ENCODE measurements at places on chromosomes 5 and 9.

DNA sequence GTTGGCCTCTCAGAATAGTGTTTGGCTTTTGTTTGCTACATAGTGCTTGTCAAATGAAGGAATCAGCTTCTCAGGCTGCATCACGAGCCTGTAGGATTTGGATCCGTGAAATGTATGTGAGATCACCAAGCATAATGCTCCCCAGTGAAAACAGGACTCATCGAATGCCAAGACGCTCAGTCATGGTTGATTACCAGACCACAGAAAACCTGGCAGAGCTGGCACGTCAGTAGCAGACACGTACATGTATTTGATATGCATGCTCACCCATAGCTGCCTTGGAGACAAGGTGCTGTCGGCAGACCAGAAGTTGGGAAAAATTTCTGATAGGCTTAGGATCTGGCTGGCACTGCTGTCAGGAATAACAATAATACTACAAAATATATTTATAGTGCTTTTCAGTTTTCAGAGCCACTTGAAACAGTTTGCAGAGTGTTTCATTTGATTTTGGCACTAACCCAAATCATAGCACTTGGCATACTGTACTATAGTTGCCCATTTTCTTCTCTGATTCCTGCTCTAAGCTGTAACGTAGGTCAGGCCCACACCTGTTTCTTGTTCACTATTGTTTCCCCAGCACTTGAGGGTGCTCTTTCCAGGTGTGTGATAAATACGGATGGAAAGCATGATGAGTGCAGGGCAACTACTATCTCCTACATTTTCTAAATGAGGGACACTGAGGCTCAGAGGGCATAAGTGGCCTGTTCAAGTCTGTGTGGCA is 226.1 kb downstream of the NR3C1 start:
- no peak for DNase-seq

DNA sequence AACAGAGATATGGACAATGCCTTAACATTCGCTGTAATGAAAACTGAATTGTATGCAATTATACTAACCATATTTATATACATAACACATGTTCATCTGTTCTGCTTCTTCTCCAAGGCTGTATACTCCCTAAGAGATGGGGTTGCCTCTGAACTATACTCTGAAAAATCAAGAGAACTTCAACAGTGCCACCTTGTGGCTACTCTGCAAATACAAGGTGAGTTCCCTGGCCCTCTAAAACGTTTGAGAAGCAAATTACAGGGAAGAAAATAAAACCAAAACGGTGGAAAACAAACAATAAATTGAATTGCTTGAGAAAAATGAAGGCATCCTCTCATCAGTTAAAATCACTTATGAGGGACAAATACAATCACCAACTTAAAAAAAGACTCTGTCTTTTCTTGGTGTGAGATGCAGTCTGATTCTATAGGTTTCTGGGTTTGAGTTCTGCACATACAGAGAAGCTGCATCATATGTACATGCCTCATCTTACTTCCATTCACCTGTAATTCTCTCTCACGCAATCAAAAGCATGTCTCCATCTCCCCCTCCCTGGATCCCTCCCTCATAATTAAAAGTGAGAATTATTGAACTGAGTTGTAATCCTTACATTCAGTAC is 98.6 kb downstream of the FBXW11 start:
- no peak for DNase-seq

DNA sequence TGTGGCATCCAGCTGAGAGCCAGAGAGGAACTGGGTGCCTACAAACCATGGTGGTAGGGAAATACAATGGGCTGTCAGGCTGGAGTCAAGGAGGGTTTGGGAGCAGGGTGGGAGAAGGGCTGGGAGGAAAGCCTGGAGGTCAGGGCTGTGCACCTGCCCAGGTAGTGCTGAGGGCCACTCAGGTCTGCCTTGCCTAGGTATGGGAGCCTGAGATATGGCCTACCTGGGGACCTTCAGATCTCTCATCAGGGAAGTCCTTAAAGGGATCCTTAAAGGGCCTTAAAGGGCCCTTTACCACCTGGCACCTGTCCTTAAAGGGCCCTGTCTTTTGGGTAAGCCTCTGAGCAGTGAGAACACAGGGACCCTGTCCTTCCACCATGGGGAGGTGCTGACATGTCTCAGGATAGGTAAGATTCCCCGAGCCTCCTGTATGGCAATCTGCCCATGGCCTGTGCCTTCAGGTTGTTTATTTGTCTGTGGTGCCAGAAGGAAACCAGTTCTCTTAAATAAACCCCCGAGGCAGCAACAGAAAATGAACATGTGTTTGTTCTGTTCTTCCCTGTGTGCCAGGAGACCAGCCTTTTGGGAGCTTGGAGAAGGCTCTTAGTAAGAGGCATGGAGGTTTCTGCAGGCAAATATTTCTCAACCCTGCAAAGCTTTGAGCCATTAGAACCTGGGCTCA is 23.3 kb downstream of the SLC25A48 start:
- DNase-seq = no peak

DNA sequence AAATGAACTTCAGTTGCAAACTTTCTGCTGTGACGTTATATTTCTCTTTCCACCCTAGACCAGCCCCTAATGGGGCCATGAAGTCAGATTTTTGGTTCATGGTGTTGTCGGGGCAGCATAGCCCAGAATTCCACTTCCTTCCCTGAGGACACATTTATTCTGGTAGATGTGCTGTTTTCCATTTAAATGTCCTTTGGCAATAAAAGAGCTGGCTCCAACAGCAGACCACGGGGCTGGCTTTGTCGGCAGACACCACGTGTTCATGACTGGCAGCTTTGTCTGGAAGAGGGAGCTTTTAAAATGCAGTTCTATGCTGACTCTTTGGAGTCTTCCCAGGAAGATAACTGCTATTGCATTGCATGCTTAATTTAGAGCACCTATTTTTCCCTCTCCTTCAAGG is 17.6 kb upstream of the LCP2 start:
- DNase-seq = no peak

DNA sequence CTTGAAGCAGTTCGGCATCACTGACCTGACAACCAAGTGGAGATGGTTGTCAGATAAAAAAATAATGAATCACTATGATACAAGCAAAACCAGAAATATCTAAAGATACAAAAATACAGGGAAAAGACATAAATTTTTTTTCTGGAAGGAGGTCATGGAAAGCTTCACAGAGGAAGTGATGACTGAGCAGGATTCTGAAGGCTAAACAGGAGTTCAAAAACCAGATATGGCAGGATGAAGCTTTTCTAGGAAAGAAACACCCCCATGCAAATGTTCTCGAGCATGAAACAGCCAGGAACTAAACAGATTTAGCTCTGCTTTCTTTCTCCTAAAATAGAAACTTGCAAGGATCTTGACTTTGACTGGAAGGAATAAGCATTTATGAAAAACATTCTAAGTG is 60.7 kb upstream of the IFNE start:
- no peak for DNase-seq

- no peak for DNase-seq
Observed at GRCh38 chr9:89390578-89391116, 72.3 kb downstream of the SECISBP2 start.

GRCh38 chr5:175363300-175363699 is 80.7 kb downstream of the DRD1 start:
- no peak for DNase-seq

DNA sequence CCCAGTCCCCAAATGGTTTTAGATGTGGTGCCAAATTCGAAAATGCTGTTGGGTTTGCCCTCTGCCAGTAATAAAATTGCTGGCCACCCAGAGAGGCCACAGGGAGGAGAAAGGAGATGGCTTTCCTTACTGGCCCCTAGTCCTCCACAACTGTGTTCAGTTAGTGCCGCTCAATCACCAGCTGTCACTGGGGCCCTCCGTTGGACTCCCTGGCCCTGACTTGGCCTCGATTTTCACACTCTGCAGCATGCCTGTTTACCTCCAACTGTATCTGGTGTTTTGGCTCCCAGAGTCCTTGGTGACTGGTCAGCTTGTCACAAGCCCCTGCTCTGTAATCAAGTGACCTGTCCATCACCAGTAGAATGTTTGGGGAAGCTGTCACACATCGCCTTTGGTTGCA is 97.8 kb downstream of the PAPPA start:
- no peak for DNase-seq

- no peak for DNase-seq
Observed at GRCh38 chr5:128673000-128673399, 135.0 kb upstream of the FBN2 start.

GRCh38 chr5:31280210-31280609 is 86.7 kb downstream of the CDH6 start:
- no peak for DNase-seq

DNA sequence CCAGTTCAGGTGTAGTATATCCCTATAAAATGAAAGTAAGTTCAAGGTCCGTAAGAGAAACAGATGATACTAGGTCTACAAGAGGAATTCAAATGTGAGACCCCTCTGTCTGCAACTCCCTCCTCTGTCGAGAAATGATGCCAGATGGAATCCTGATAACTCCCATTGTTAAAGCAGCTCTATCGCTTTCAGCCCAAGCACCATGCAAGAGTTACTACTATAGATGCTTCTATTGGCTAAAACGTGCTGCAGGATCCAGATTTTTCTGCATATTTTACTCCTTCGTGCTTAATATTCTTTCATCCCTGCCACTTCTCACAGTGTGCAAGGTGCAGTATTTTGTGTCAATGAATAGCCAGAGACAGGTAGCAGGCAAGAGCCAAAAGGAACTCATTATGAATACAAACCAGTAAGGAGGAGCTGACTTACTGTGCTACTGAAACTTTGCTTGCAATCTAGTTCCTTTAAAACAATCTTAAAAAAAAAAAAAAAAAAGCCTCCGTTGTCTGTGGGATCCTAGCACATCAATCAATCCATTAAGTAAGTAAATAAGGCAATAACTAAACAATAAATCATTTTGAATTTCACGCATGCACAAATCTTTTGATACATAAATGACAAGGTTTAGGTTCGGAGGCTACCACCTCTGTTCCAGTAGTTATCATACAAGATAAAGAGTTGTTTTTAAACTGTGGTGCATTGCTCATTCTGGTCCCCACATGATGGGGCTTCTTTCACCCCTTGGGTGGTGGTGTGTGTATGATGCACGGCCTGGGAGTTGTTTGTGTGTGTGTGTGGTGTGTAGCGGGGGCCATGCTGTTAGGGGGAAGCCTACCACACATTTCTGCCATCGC is 151.1 kb upstream of the MPDZ start:
- no peak for DNase-seq

GRCh38 chr5:111626473-111627148 is 114.3 kb upstream of the STARD4 start:
- no peak for DNase-seq

GRCh38 chr9:135957431-135957830 is 3.7 kb downstream of the UBAC1 start:
- DNase-seq = no peak

GRCh38 chr9:117278020-117278419 is 136.8 kb downstream of the ASTN2 start:
- DNase-seq = no peak

DNA sequence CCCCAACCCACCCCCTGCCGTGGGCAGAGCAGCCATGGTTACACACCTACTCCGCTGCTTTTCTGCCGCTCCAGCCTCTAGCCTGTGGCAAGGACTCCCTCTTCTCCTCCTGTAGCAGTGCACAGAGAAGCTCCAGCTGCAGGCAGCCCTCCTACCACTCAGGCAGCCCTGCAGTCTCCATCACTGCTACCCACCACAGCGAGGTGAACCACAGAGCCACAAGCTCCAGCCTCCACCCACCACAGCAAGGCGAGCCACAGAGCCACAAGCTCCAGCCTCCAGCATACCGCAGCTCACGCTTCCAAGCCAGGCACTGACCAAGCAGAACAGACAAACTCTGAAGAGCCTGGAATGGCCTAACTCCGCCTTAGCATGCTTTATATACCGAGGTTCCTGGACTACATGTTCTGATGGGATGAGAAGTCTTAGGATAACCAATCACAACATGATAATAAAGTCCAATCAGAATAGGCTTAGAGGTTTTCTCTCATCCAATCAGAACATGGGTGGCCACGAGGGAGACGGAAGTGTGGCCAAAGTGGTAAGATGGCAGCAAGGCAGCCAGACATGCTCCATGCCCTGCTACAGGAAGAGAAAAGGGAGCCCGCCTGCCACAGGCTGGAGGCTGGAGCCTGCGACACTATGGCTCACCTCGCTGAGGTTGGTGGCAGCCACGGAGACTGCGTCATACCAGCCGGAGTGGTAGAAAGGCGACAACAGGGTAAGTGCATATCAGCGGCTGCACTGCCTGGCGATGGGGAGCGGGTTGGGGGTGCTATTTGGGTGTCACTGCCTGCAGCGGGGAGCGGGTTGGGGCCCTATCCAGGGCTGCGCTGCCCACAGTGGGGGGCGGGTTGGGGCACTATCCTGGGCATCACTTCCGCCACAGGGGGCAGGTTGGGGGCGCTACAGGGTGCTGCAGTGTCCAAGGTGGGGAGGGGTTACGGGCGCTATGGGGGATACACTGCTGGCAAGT is 75.8 kb upstream of the PCAT7 start:
- no peak for DNase-seq

GRCh38 chr9:96436063-96436455 is 13.9 kb upstream of the HABP4 start:
- no peak for DNase-seq

- no peak for DNase-seq
Observed at GRCh38 chr5:135543001-135543484, 7.3 kb upstream of the NEUROG1 start.

DNA sequence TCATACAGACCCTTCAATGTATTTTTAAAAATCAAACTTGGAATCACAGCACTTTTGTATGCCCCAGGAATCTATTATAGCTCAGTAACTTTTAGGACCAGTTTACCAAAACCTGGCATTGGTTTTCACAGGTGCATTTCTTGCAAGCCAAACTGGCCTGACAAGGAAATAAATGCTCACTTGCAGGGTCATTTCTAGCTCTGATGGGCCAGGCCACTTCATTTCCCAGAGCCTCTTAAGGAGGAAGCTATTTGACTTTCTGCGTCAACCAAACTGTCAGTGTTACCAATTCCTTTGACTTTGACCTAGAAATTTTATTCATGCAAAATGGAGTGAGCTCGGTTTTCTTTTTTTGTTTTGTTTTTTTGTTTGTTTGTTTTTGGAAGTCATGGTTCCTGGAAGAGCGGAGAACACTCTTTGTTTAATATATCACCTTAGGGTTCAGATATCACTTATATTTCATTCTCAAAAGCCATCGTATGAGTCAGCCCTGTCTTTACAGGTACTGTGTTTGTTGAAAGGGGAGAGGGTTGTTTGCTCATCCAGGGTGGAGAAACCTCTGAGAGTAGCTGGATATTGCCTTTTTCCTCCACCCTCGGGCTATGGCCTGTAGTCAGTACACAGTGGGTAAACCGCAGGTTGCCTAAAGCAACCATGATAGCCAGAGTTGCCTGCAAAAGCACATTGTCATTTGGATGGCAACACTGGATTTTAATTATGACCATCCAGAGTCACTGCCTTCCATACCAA is 58.9 kb downstream of the GNA14 start:
- DNase-seq = no peak

Measured in esophagus squamous epithelium (tissue), 5 donors.